ENCODE measurements at places on chromosomes 2 and 18.
A peak's percentile ranks its signal among the peaks of the same experiment; 100 is the strongest.

DNA sequence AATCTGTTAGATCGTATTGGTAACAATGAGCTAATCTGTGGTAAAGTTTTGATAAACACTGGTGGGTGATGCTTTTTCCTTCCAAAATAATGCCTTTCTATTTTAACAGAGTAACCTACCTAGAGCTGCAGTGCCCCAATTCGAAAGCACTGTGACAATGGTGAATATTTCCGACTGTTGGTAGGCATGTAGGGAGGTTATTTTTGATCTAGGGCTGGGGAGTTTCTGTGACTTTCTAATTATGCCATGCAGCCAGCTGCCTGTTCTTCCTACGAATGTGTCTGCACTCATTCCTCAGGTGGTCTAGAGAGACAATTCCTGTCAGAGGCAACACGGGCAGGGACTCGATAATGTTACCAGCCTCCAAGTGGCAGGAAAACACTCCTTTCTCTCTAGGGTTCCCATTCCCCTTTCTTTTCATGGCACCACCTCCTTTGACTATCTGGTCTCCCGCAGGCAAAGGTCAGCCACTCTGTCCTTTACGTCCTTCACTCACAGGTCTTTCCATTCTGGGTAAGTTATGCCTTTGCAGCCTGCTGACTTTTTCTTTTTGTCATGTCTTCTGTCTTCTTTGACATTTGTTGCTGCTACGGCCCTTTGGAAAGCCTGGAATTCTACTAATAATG lies 167.2 kb upstream of the MGAT5 start:
- DNase-seq, result no peak

DNA sequence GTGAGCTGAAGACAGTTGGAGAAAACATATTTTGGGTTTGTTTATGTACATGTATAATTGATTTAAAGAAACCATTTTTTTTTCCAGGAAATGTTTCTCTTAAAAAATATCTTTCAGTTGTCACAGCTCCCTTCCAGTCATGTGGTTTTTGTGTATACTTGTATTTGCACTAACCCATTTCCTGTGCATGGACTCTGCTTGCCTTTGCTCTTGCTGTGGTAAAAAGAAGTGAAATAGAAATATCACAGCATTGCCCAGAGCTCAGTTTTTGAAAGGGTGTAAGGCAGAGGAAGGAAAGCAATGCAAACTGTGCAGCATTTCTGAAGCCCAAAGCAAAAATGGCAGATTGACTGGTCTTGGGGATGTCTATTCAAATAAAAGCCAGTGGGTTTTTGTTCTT lies 10.4 kb upstream of the DOCK10 start:
- peak; percentile 94 for DNase-seq

DNA sequence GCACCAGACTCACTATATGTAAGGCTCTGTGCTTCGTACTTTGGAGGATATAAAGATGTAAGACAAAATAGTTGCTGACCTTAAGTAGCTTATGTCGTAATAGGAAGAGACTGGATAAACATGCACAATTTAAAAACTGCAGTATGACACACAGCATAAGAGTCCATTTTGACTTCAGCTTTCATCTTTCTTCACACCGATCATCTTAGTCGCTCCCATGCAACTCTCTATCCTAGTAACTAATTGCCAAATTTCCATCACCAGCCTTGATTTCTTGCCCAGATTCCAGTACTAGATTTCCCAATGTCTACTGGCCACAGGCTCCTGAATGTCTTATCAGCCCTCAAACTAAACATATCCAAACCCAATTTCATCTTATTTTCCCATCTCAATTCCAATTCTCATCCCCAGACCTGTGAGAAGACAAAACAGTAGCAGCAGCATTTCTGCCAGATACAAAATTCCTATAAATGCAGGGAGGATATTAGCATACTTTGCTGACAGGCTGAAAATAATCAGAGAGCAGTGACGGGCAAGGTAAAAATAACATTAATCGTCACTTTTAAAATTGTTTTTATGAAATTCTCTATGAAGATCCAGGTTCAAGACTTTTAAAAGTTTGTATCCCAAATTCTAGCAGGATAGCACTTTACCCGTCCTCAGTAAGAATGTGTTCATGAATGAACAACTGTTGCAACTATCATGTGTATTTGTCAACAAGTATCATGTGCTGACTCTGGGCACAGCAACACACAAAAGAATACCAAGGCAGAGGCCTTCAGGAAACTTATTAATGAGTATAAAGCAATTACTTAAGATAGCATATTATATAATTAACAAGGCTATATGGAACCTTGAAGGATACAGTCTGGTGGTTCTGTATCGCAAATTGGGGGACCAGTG lies 42.2 kb downstream of the KIDINS220 start:
- no peak for DNase-seq

GRCh38 chr2:101116841-101117552 lies 34.2 kb downstream of the TBC1D8 start:
- no peak for DNase-seq

DNA sequence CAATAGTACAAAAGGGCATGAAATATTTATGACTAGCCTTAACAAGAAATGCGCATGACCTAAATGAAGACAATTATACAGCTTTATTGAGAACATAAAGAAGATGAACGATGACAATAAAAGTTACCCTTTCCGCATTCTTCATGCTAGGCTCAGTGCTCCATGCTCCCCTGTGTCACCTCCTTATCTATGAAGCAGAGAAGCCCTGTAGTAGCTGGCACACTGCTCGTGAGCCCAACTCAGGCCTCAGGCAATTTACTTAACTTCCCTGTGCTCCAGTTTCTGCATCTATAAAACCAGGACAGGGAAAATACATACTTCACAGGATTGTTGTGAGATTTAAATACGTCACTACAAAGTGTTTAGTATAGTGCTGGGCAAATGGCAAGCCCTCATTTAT lies 34.5 kb upstream of the NABP1 start:
- DNase-seq, result no peak

DNA sequence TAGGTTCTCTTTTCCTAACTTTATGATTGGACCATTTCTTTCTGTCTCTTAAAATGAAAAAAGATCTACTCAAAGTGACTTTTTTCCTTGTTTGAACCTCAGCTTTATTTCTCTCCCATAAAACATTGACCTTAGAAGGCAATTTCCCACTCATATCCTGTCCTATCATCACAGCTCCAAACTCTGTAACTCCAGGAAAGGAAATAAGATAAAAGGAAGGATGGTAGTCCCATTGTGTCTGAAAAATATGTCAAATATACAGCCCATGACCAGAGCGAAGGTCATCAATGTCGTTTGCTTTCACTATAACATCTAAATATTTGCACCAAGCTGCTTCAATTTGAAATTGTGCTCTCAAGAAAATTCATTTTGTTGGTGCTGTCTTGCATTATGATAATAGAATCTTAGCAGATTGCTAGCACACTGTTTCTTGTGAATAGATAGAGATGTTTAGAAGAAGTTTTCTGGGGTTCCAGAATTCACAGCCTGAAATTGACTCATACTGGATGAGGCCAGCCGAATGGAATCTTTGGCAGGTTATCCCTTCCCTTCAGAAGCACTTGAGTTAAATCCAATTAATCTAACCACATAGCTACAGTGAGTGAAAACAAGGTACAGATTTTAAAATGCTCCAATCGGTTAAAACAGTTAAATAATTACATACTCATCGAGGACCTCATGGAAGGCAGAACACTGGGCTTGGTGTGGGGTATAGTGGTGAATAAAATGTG lies 95.1 kb downstream of the CRIM1 start:
- no peak for DNase-seq

DNA sequence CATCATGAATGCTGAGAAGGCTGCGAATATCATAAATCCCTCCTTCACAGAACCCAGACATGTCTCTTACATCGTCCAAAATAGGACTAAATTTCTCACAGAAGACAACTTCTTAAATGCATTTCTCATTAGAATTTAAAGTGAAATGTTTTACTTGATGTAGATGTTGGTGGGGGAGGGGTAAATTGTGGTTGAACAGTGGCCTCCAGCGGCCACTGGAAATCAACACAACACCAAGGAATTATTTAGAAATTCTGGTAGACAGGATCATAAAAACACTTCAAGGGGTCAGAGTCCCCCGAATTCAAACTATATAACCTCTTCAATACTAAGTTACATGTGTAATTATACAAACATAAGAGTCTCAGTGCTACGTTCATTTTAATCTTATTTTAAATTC lies 135.9 kb downstream of the ABCA12 start:
- DNase-seq, result no peak

DNA sequence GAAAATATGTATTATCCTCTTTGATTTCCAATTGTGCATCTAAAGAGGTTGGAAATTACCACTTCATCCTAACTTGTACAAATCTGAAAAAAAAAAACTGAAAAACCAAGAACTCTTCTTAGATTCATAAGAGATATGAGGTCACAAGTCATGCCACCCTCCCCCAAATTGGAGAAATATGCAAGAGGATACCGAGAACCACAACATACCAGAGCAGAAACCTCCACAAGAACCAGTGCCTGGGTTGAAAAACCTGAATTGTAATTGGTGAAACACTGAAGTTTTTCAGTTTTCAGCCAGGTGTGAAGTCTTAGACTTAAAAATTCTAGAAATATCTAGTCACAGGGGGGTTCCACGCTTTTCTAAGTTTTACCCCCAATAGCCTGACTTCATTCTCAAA lies 1029.5 kb upstream of the LRRTM1 start:
- no peak for DNase-seq

Measured in T-helper 1 cell (primary cell).